ENCODE measurements at places on chromosomes 16 and 17.
A peak's percentile ranks its signal among the peaks of the same experiment; 100 is the strongest.

GRCh38 chr16:69407702-69408323 lies 16.6 kb upstream of the CYB5B start:
- DNase-seq: no peak

DNA sequence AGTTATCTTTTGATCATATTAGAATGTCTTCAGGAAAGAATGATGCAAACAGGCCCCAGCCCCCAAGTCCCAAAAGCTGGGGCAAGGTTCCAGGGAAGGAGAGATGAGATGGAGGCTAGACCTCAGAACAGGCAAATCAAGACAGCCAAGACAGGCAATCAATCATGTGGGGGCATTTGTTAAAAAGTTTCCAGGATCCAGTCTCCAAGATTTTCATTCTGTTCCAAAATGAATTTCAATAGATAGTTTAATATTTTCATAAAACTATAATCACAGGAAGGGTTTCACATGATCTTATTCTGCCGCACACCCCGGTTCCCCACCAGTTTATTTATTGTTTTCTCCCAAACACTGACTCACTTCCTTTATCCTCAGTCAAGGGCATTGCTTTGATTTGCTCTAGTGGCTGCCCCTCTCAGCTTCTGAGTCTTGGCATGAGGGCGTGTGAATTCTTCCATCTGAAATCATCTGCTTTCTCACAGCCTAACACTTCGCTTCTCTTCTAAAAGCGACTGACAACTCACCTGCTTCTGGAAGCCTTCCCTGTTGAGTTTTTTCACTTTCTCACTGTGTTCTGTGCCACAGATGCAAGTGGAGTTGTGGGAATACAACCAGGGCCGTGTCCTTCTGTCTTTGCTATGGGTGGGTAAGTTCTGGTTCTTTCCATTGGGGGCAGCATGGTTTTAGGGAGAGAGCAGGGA lies 12.2 kb upstream of the TERF2 start:
- no peak for DNase-seq

DNA sequence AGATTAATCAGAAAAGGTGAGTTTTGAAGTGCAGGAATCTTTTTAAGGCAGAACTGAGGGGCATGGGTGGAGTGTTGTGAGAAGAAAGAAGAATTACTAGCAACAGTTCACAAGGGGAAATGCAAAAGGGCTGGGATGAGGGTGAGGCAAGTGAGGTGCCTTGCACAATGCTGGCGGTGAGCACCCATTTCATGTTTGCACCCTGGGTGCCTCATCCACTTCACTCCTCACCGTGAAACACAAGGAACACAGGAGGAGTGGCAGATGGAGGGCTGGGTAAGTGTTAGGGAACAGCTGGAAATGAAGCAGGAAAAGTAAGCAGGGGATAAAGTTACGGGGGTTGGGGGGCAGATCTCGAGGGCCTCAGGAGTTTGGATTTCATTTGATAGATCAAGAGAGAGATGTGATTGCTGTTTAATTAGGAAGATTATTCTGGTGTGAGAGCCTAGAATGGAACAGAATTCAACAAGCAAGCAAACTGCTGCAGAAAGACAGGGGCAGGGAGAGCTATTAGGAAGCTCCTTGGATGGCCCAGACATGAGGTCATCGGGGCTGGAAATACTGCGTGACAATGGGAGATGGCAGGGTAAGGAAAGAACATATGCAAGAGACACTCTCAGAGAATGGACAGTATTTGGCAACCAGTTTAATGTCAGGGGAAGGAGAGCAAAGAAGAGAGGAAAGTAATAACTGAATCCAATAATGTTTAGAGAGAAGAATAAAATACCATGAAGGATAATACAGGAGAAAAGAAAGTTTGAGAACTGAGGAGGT lies 8.3 kb upstream of the HEATR6 start:
- no peak for DNase-seq

DNA sequence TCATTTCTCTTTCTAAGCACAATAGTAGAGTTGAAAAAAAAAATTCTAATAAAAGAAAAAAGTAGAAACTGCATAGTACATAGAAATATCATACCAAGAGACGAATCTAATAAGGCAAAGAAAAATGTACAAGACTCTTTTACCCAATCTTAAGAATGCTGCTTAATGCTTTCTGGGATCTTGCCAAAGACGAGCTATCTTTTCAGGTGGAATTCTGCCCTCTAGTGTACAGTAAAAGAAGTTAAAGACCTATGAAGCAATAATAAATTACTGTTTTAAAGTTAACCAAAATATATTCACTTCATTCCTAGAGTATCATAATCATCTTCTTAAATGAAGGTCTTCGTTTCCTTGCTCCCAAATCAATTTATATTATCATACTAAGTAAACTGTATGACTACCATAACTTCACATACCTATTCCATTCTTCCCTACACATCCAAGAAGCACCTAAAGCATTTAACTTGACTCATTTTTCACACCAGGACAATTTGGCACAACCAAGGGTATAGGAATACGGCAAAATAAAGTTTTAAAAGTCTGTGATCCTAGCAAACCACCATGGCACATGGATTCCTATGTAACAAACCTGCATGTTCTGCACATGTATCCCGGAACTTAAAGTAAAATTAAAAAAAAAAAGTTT lies 47.7 kb downstream of the CFDP1 start:
- DNase-seq: no peak

GRCh38 chr16:27450196-27450549 lies 48.2 kb downstream of the IL21R start:
- no peak for DNase-seq

DNA sequence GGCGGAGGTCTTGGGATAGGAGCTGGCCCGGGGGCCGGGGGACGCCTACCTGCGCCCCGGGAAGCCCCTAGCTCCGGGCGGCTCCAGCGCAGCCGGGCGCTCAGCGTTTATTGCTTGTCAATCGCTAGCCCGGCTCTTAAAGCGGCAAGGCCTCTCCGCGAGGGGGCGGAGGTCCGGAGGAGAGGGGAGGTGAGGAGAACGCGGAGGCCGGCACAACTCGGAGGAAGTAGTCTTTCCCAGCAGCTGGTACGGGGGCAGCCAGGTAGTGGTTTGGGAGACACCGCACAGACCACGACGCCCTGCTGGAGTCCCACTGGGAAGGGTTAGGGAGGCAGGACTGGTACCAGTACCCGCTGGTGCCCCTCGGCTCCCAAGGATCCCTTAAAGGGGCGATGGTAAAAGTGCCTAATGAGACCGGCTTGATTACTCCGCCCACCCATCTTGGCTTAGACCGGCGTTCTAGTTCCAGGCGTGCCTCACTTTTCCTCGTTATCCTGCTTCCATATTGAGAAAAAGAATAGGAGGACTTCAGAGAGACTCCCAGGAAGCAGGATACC lies at the start of gene MPP2:
Gene MPP2, minus strand, starts transcription at position 112 of the 557 bp plus-strand sequence. CDS start 3,076 bp downstream, outside the sequence.
- DNase-seq: peak; percentile 41

DNA sequence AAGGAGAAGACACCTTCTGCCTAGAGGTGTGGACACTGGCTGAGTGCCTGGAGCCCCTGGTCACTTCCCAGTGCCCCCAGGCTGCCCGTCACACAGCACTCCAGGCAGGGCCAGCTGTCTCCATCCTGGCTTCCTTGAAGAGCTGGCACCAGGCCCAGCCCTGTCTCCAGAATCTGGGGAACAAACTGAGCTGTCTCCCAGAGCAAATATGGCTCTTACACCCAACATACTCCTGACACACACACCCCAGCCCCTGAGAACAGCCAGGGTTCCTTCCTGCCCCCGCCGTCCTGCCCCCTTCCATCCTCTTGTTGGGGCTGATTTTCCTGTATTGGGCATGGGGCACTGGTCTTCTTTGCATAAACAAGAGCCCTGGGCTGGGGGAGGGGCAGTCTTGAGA lies 9.1 kb downstream of the NHERF1 start:
- DNase-seq: no peak

- DNase-seq: no peak
Observed at GRCh38 chr17:30208214-30208613, 27.3 kb downstream of the SLC6A4 start.

- DNase-seq: no peak
Observed at GRCh38 chr16:17154981-17155380, 315.8 kb downstream of the XYLT1 start.

DNA sequence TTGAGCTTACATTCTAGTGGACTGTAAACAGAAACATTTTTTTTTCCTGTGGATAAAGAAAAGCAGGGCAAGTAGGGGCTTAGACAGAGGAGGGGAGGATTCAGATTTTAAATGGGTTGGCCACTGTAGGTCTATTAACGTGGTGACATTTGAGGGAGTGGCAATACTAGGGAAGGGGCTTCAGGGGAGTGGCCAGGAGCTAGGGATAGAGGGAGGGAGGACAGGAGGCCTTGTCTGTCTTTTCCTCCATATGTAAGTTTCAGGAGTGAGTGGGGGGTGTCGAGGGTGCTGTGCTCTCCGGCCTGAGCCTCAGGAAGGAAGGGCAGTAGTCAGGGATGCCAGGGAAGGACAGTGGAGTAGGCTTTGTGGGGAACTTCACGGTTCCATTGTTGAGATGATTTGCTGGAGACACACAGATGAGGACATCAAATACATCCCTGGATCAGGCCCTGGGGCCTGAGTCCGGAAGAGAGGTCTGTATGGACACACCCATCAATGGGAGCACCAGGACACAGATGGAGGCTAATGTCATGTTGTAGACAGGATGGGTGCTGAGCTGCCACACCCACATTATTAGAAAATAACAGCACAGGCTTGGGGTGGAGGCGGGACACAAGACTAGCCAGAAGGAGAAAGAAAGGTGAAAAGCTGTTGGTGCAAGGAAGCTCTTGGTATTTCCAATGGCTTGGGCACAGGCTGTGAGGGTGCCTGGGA lies 6.5 kb upstream of the HBM start:
- DNase-seq: no peak

DNA sequence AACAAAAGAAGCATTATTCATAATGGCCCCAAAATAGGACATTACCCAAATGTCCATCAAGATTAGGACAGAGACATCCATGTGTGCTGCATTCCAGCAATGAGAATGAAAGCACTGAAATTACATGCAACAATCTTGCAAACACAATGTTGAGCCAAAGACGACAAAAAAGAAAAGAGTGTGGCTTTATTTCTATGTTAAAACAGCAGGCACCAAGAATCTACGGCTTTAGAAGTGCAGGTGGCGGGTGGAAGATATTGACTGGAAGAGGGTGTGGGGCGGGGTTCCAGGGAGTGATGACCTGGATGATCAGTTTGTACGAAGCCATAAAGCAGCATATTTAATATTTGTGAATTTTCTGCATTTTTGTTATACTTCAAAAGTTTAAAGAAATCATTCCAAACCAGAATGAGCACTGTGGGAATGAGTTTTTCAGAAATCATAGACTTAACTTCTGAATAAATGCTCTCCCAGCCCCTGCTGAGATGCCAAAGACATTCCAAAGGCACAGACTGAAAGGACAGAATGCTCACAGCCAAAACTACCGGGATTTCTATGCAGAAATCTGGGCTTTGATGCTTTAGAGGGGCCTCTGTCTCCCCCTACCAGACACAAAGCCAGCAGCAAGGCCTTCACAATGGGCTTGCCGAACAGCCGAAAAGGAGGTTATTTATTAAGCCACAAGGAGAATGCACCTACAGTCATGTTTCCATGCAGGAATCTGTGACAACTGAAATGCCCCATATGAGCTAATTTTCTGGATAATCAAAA lies 361.6 kb downstream of the GRIN2A start:
- DNase-seq: no peak

- DNase-seq: no peak
Observed at GRCh38 chr16:5461141-5461540, 363.5 kb upstream of the EEF2KMT start.

DNA sequence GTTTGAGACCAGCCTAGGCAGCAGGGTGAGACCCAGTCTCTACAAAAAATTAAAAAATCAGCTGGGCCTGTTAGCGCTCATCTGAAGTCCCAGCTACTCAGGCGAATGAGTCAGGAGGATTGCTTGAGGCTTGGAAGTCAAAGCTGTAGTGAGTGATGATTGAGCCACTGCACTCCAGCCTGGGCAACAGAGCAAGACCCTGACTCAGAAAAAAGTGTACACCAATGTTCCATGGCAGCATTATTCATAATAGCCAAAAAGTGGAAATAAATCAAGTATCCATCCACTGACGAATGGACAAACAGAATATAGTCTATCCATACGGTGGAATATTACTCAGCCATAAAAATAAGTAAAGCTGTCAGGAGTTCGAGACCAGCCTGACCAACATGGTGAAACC lies 2.6 kb downstream of the NMRAL1 start:
- DNase-seq: no peak

DNA sequence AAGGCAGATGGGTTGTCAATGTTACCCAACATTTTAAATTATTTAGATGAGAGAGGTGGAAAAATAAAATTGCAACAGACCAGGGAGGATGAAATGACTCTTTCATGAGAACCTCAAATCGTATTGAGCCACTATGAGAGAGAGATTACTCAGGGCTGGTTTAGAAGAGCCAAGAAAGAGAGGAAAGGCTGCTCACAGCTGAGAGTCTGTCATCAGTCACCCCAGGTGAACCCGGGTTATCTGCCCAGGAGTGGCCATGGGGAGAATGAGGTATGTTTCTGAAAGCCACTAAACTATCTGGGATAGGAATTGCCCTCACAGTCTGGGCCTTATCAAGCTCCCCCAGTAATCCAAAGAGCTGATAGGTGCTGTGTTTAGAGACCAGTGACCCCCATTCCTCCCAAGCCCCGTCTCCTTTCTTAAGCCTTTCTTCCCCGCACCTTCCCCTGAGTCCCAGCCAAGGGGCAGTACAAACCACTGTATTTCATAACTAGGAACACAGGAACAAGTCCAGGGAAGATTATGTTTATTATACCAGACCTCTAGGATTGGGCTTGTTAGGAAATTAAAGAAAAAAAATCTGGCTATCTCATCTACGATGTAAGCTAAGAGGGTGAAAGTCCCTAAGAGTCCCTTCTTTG lies 158.9 kb upstream of the NOL11 start:
- DNase-seq: no peak

DNA sequence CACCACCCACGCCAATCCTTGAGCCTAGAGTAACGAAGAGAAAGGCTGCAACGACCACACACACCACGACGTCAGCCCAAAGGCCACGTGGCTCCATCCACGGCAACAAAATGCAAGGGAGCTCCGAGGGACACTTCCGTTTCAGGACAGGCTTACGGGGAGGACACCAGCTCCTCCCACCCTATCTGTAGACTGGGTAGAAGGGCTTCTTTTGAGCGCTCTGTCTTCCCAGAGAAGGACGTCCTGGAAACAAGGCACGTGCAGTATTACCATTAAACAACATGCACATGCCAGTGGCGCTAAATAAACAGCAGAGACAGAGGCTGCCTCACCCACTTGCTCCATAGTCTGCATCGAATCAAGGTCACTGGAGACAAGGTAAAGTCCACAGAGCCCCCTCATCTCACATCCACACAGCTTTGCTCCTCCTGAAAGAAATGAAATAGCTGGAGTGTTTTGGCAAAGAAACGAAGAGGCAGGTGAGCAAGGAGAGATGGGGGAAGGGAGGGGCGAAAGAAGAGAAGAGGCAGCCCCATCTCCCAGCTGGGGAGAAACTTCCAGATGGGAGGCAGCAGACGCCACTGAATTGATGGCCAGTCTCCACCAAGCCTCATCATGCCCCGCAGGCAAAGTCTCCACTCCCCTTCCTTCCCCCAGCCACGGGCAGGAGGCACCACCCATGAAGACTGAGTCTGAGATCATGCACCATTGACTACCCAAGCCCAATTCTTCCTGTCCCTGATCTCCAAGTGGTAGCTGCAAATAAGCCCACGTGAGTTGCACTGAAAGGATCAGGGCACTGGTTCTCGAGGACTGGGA lies 24.0 kb downstream of the ZFHX3 start:
- no peak for DNase-seq

Measured in stimulated activated CD4-positive, alpha-beta T cell treated with anti-CD3 and anti-CD28 coated beads, Interleukin-2, amount 100 ng/mL, for 48 hours (primary cell).